Sciatic nerve (tissue), 2 donors: ENCODE measurements at places on chromosomes 12 and 14. TPM values are rescaled to one million over a fixed set of nuclear protein-coding genes. Genes with fewer than 3 reads are reported as not detected.
A peak's percentile ranks its signal among the peaks of the same experiment; 100 is the strongest.

GRCh38 chr12:119206348-119207062, 27.8 kb downstream of the HSPB8 start:
- no peak for DNase-seq

DNA sequence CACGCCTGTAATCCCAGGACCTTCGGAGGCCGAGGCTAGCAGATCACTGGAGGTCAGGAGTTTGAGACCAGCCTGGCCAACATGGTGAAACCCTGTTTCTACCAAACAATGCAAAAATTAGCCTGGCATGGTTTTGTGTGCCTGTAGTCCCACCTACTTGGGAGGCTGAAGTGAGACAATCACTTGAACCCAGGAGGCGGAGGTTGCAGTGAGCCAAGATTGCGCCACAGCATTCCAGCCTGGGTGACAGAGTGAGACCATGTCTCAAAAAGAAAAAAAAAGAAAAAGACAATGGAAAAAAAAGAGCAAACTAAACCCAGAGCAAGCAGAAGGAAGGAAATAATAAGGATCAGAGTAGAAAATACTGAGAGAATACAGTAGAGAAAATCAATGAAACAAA, 5.4 kb downstream of the CHURC1 start:
- no peak for DNase-seq

DNA sequence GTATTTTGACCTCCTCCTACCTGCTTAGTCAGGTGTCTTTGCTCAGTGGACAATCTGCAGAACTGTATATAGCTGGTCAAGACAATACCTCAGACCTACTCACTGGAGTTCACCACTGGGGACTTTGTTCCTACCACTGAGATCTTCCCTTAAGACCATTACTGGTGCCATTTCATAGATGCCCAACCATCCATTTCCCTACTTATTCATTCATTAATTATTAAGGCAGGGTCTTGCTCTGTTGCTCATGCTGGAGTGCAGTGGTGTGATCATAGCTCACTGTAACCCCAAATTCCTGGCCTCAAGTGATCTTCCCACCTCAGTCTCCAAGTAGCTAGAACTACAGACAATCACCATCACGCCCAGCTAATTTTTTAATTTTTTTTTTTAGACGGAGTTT, 22.8 kb upstream of the CRADD start:
- no peak for DNase-seq

Gene ETFBKMT
- total RNA-seq, result 5.8 TPM

DNA sequence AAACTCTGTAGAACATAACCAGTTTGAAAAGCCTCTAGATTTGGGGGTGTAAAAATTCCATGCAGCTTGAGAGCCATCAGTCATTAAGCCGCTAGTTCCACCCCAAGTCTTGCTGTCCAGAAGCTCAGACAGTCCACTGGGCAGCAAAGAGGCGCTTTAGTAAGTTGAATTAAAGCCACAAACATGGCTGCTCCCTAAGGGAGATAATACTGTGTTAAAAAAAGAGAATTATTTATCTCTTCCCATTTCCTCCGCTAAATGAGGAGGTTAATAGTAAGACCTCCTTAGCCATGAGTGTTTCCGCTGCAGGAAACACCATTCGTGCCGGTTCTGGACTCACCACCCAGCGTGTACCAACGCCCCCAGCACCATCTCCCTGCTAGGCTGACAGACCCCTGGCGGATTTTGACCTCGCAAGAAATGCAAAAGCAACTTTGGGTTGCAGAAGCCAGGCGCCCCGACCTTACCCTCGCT, 536 bp downstream of the TM7SF3 start:
- no peak for DNase-seq

DNA sequence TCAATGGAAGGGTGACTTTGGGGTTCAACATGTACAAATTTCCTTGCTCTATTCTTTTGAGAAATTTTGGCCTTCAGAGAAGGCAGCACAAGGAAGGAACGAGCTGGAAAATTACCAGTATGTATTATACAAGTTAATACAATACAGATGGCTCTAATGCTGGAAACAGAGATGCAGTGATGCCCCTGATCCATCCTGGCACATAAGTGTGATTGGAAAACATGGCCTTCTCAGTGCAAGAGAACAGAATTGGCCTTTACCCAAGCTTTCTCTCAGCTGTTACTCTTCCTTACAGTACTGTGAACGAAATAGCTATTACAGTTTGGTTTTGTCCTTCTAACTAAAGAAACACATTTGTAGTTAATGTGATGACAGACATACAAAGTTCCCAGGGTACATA, 102.5 kb upstream of the GPHB5 start:
- no peak for DNase-seq

DNA sequence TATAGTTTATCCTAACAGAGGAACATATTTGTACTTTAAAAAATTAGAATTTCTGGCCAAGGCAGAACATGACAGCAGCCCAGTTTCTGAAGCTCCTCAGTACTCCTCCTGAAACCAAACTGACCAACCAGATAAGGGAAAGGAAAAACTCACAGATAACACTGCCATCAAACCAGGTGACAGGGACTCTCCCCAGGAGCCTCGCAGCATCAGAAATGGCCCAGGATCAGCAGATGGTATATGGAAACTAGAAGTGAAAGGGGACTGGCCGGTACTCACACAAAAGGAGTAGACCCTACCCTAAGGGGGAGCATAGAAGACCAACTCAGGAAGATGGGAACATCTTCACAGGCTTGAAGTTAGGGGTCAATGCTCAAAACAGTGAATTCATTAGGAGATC, 22.0 kb downstream of the GALC start:
- no peak for DNase-seq

Gene SELPLG
- 12.3 TPM for total RNA-seq

Gene CCDC60
- total RNA-seq, result not detected

GRCh38 chr12:113980537-113981337, 14.6 kb upstream of the RBM19 start:
- DNase-seq, result no peak

Gene TSHR
- 3.7 TPM for total RNA-seq

Gene C12orf42
- total RNA-seq, result 0.89 TPM

GRCh38 chr12:40122842-40123241, 17.0 kb upstream of the SLC2A13 start:
- no peak for DNase-seq

Gene AMN
- 0.40 TPM for total RNA-seq

- DNase-seq, result no peak
Observed at GRCh38 chr12:53184828-53185227, 4.1 kb upstream of the CSAD start.

DNA sequence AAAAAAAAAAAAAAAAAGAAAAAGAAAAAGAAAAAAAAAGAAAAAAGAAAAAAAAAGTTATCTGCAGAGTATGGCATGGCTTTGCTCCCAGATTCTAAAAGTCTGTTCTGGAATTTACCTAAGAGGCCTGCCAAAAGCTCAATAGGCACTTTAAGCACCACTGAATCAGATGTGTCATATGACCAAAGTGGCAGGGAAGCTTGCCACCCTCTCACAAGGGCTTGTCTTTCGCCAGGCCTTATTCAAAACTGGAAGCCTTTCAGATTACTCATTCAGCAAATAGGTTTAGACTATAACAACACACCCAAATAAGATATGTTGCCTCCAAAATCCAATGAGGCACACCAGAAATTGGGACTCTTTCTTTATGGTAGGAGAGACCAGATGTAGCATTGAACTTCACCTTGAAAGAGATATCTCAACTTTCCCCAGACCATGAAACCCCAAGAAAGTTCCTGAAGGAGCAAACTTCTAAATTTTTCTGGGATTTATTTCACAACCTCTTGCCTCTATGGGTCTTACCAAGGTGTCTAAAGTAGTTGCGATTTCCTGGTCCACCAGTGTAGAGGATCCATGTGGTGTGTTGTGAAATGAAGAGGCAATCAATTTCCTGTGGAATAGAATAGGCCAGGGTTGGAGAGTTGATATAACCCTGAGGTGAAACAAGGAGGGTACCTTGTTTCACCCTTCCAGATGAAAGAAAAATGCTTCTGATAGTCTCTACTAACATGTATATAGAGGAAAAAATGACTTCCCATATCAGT, 218.8 kb downstream of the DAD1 start:
- no peak for DNase-seq

Gene SERPINA1
- 28.5 TPM for total RNA-seq

DNA sequence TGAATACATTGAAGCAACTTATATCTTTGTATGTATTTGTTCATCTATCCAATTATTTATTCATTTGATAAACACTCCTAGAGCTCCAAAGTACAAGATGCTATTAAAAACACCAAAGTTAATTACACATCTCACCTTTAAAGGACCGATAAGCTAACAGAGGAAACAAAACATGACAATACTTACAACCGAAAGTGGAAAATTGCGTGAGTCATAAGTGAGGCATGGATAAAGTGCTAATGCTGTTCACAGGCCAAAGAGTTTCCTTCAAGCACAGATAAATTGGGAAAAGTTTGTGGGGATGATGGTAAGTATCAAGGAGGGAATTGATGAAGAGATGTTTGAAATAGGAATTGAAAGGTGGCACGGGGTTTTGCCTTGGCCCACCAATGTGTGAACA, 172.8 kb upstream of the KITLG start:
- no peak for DNase-seq

Gene TEX22
- 6.0 TPM for total RNA-seq

DNA sequence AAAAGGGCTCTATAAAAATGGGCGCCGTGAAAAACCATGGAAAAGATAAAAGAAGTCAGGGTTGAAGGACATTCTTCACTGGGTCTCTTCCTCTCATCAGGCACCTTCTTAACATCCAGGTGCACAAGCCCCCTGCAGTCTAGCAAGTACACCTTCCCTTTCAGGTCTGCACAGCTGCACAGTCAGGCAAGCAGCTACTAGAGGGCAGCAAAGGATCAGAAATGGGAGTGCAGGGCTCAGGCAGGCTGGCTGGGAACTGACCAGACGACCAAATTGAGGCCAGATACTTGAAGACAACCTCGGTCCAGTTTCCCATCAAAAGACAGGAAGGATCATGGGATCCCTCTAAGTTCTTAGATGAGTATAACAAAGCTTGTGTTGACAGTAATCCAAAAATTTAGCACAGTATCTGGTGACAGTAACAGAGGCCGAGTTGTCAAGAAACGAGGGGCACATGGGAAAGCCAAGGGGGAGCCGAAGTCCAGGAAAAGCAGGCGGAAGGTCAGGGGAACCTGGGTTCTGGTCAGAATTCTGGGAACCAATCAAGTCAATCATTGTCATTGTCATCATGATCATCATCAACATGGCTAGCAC, 10.1 kb upstream of the GRIP1 start:
- no peak for DNase-seq

GRCh38 chr14:26427097-26427496, 170.7 kb downstream of the NOVA1 start:
- peak; percentile 55 for DNase-seq

Gene NOXRED1
- total RNA-seq, result 1.0 TPM

GRCh38 chr12:5328669-5329517, 103.0 kb upstream of the NTF3 start:
- no peak for DNase-seq

GRCh38 chr12:65189028-65189718, 19.8 kb downstream of the LEMD3 start:
- no peak for DNase-seq

DNA sequence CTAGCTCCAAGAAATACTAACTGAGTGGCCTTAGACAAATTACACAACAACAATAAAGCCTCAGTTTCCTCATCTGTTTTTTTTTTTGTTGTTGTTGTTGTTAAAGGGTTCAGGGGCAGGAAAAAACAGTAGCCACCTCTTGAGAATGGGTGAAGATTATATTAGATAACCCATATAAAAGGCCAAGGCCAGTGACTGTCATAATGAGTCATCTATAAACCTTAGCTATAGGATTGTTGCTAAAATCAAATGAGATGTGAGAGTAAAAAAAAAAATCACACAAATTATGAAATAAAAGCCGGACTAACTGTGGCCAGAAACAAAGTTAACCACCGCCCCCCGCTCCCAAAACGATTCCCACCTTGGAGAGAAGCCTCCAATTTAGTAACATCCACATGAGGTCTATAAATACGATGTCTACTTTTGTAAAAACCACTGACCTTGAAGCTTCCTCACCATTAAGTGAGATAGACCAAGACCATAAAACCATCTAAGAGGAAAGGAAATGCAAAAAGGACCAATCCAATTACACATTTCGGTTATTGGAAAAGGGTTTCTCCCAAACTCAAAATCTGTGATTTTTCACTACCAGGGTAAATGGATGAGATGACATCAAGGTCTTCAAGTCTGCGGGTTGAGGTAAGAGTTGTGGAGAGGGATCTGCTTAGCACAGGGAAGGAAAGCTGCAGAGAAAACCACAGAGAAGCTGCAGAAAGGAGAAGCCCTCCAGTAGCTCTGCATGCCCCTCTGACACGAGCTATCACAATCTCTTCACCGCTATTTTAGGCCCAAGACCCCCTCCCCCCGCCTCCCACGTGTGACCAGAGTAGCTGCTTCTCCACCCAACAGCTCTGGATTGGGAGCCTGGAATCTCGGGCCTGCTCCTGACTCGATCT, 1.0 kb downstream of the NAA25 start:
- DNase-seq, result no peak

- no peak for DNase-seq
Observed at GRCh38 chr14:105062048-105062433, 3.2 kb downstream of the GPR132 start.

DNA sequence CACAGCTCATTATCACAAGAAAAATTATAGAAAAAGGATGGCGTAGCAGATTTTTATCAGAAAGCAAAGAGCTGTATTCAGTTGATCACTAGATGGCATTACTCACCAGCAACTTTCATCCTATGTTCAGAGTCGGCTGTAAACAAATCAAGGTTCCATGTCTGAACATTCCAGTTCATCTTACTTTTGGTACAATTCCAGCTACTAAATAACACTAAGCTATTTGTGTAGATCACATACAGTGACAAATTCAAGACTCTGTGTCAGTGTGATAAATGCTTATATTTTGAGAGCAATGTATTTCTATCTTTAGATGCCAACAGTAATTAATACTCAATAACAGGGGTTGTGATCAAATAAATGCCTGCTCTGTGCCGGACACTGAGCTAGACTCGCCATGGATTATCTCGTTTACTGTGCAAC, 30.1 kb downstream of the NRDE2 start:
- DNase-seq, result no peak

GRCh38 chr12:69616025-69616424, 5.3 kb upstream of the LRRC10 start:
- DNase-seq, result no peak

DNA sequence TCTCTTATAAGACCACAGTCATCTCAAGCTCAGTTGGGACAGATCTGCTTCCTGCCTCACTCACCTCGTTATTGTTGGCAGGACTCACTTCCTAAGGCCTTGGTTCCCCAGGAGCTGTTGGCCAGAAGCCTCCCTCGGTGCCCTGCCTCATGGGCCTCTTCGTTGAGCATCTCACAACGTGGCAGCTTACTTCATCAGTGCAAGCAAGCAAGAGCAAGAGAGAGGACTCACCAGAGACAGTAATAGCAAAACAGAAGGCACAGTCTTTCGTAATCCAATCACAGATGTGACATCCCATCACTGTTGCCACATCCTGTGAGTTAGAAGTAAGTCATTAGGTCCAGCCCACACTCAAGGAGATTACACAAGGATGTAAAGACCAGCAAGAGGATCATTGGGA, 5.1 kb upstream of the NUMB start:
- no peak for DNase-seq
